ENCODE measurements at places on chromosomes 3 and 15. TPM values are rescaled to one million over a fixed set of nuclear protein-coding genes. Genes with fewer than 3 reads are reported as not detected.
A peak's percentile ranks its signal among the peaks of the same experiment; 100 is the strongest.

DNA sequence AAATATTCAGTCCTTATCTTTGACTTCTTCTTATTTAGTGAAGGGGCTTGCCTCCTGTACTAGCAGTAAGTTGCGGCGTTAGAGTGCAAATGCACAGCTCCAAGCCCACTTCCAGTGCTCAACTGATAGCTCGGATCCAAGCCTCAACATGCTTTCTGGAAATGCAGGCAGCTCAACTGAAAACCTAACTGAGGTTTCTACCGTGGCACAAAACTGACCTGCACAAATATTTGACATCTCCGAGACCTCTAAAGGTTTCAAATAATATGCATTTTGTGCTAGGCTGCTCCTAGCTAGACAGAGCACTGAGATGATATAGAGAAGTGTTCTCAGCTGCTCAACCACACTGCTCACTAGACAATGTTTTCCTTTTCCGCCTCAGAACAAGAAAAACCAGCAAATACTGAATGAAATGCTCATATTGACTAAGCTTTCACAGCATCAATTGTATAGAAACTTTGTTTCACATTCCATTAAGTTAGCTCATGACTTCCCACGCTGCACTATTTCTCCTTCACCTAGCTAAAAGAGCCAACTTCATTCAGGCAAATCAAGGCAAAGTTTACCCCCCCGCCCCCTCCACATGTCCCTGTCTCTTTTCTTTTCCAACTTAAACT is 822 bp downstream of the ZNF385D start:
- H3K36me3 ChIP-seq: no peaks in the 10 kb centered on the region
- no peaks in the 10 kb centered on the region for H3K4me1 ChIP-seq
- H3K4me3 ChIP-seq: peak overlapping the region; percentile 74
- DNase-seq: no peak
- no peaks in the 10 kb centered on the region for H3K27me3 ChIP-seq

DNA sequence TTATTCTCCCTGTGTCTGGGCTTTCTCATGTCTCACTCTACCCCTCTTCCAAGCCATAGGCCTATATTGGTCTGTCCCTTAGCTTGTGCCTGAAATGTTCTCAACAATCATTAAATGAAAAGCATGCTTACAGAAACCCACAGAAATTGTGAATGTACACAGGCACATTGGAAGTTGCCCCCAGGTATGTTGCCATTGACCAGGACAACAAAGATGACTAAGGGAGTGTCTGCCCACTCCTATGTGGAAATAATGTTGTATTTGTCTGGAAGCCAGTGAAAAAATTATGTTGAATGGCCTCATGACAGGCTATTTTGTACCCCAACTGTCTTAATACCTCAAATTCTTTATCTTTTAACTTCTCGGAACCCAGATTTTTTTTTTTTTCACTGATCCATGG is 102.0 kb downstream of the TPRG1 start:
- H3K27ac ChIP-seq: no peak overlapping the region
- DNase-seq: no peak
- no peak overlapping the region for H3K4me3 ChIP-seq
- no peaks in the 10 kb centered on the region for H3K4me1 ChIP-seq
- H3K27me3 ChIP-seq: no peaks in the 10 kb centered on the region

GPR62 gene
- 0.33 TPM for total RNA-seq

WHAMM gene
- 3.7 TPM for total RNA-seq

GAP43 gene
- total RNA-seq: 12.8 TPM

TMEM212 gene
- not detected for total RNA-seq

IQCF5 gene
- total RNA-seq: not detected

SLC35G2 gene
- 5.4 TPM for total RNA-seq

PRR20G gene
- 0.26 TPM for total RNA-seq

CPNE4 gene
- 1.6 TPM for total RNA-seq

DNA sequence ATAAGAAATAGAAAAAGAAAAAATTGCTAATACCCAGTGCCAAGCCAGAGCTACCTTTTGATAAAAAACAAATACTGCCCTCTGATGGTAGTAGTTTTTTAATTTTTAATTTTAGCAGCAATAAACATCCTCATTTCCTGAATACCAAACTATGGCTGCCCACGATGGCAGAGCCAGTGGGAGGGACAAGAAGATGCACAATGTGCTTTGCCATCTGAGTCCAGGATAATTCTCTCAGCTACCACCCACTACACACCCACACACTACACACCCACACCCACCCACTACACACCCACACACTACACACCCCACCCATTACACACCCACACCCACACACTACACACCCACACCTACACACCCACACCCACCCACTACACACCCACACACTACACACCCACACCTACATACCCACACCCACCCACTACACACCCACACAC is 17.8 kb downstream of the CEP19 start:
- no peaks in the 10 kb centered on the region for H3K4me1 ChIP-seq
- H3K27me3 ChIP-seq: no peaks in the 10 kb centered on the region
- no peak overlapping the region for H3K4me3 ChIP-seq
- no peaks in the 10 kb centered on the region for H3K36me3 ChIP-seq
- no peak for DNase-seq

ZXDC gene
- total RNA-seq: 26.9 TPM

GRCh38 chr15:31483053-31483985 is 156.7 kb downstream of the KLF13 start:
- H3K4me3 ChIP-seq: peak overlapping the region; percentile 78
- H3K27me3 ChIP-seq: peaks cover 21% of the 10 kb centered on the region
- DNase-seq: peak; percentile 36
- no peaks in the 10 kb centered on the region for H3K4me1 ChIP-seq

GRCh38 chr3:135869439-135870105 is 96.0 kb upstream of the PPP2R3A start:
- no peak overlapping the region for H3K4me3 ChIP-seq
- DNase-seq: no peak
- no peaks in the 10 kb centered on the region for H3K4me1 ChIP-seq
- no peak overlapping the region for H3K27ac ChIP-seq

Measured in H9 (cell line).